SJSA1 (cell line): ENCODE measurements at places on chromosomes 5 and 9. TPM values are rescaled to one million over a fixed set of nuclear protein-coding genes. Genes with fewer than 3 reads are reported as not detected.

The SPINK4 gene
- not detected in 2 replicates for total RNA-seq

GRCh38 chr5:10856071-10856470 is 95.0 kb upstream of the DAP start:
- no peaks in the 10 kb centered on the region for H3K27me3 ChIP-seq
- peak overlapping the region; percentile 7 for H3K27ac ChIP-seq
- no peaks in the 10 kb centered on the region for H3K36me3 ChIP-seq
- no peak overlapping the region for H3K4me3 ChIP-seq

- no peaks in the 10 kb centered on the region for H3K36me3 ChIP-seq
- H3K4me1 ChIP-seq = no peaks in the 10 kb centered on the region
- H3K27me3 ChIP-seq = no peaks in the 10 kb centered on the region
- no peak for DNase-seq
- no peak overlapping the region for H3K27ac ChIP-seq
Measured at GRCh38 chr5:13957032-13957645, 12.7 kb upstream of the DNAH5 start.

DNA sequence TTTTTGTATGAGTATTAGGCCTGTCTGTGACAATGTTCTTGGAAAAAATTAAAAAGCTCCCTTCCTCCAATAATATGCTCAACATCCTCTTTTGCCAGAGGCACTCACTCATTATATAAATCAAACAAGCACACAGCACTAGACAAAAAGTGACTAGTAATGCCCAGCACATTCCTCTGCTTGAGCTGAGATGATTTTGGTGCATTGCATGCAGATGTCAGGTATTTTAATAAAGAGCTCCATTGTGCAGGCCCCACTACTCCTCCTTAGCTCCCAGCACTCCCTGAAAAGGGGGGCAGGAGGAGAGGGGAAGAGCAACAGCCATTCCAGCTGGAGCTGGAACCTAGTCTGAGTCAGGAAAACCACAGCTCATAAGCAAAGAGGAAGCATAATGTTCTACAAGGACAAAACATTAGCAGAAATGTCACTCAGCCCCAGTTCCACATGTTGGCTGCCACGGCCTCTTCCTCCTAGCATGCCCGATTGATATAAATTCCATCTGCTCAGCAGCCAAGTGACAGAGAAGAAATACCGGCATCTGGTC is 348.5 kb downstream of the BNC2 start:
- peaks cover 26% of the 10 kb centered on the region for H3K4me1 ChIP-seq
- H3K27ac ChIP-seq = peak overlapping the region; percentile 61
- H3K36me3 ChIP-seq = no peaks in the 10 kb centered on the region
- DNase-seq = peak; percentile 55
- H3K4me3 ChIP-seq = no peak overlapping the region
- no peaks in the 10 kb centered on the region for H3K27me3 ChIP-seq

DNA sequence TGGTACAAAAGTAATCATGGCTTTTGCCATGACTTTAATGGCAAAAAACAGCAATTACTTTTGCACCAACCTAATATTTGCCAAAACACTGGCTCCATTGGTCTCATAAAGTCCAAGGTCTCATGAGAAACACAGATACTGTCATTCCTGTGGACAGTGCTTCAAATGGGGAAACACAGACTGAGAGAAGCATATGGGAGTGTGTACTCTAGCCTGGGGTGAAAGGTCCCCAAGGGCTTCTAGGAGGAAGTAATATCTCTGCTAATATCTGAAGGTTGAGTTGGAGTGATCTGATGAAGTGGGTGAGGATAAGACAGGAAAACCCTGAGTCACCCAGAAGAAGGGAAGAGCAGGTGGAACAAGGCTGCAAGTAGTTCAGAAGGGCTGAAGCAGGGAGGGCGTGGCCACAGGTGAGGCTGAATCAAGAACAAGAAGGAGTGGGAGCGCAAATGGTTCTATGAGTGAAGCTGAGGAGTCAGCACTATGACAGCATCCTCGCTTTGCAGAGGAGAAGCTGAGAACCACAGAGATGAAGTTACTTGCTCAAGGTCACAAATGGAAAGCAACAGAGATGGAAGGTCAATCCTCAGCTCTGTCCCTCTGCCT is 164.1 kb downstream of the ASTN2 start:
- H3K27ac ChIP-seq = no peak overlapping the region
- DNase-seq = no peak
- H3K36me3 ChIP-seq = no peaks in the 10 kb centered on the region
- no peaks in the 10 kb centered on the region for H3K4me1 ChIP-seq
- H3K27me3 ChIP-seq = no peaks in the 10 kb centered on the region
- no peak overlapping the region for H3K4me3 ChIP-seq

The HTR4 gene
- not detected in 2 replicates for total RNA-seq

DNA sequence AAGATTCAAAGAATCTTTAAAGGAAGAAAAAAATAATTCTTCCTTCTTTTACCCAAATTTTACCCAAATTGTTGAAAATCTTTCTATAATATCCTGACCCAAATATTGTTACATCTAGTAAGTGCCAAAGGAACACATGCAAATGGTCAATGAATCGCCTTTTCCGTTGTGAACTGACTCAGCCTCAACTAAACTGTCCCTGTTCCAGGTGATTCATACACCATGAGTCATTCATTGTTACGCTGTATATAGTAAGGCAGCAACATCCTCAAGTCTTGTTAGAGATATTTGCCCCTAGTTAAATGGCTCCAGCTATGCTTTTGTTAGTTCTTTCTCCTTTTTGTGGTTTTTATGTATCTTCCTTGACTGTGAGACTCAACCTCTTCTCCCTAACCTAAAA is 9.7 kb downstream of the PTGER4 start:
- peak overlapping the region; percentile 75 for H3K27ac ChIP-seq
- peaks cover 53% of the 10 kb centered on the region for H3K36me3 ChIP-seq
- peak; percentile 69 for DNase-seq
- H3K4me1 ChIP-seq = peaks cover 41% of the 10 kb centered on the region
- no peaks in the 10 kb centered on the region for H3K27me3 ChIP-seq

The PCDH12 gene
- not detected in 2 replicates for total RNA-seq

The OLFM1 gene
- 23.4 and 35.0 TPM in 2 replicates for total RNA-seq

The CCDC171 gene
- 0.47 and 0.53 TPM in 2 replicates for total RNA-seq

DNA sequence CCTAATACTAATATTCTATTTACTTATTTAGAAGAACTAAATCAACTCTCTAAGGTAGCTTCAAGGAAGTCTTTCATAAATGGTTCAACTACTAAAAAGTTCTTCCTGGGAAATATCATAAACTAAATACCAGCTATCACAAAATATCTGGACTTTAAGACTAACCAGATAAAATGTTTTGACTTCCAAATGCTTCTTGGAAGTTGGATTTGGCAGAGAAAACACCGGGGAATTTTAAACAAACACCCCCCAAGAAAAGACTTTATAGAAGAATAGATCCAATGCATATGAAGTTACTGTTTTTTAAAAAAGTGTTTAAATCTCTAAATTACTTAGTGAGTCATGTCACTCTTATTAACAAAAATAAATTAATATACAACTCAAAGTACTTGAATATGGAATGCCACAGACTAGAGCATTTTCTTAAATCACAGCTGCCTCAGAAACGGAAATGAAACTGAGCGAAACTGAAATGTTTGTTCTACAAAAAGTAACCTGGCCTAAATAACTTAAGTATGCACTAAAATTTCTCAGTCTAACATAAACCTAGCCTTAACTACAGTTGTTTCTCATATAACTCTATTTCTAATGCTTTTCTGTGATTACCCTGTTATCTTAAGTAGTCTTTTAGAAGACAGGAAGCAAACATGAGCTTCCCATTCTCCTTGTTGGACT is 6.8 kb downstream of the ABCA1 start:
- H3K4me3 ChIP-seq = no peak overlapping the region
- peak overlapping the region; percentile 39 for H3K27ac ChIP-seq
- no peaks in the 10 kb centered on the region for H3K36me3 ChIP-seq
- peak; percentile 32 for DNase-seq

DNA sequence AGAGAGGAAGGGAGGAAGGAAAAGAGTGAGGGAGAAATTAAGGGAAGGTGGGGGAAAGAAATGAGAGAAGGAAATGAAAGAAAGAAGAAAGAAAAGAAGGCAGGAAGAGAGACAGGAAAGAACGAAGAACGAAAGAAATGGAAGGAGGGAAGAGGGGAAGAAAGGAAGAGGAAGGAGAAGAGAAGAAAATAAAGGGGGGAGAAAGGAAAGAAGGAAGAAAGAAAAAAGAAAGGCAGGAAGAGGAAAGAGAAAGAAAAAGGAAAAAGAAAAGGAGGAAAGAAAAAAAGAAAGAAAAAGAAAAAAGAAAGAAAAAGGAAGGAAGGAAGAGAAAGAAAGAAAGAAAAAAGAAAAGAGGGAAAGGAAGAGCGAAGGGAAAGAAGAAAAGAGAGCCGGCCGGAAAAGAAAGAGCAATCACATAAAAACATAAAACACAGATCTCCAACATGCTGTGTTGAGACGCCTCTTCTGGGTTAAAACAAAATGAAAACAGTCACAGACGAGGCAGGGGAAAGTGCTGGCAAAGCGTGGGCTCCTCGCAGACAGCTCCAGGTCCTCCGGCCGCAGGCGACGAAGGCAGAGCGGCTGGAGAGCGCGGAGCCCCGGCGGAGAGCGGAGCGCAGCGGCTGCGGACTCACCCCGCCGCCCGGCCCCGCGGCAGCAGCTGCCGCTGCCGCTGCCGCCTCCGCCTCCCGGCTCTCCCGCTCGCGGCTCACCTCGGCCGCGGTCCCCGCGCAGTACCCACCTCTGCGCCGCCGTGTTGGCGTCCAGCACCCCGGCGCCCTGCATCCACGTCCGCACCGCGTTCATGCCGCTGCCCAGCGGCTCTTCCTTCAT is 896 bp downstream of the EBF1 start:
- H3K27ac ChIP-seq = peak overlapping the region; percentile 62
- H3K4me3 ChIP-seq = peak overlapping the region; percentile 80
- 0 out of 2 replicates have a peak, but pooled peaks cover 2% of the 10 kb centered on the region for H3K36me3 ChIP-seq

GRCh38 chr5:68229416-68229815 is 13.9 kb downstream of the PIK3R1 start:
- no peaks in the 10 kb centered on the region for H3K27me3 ChIP-seq
- peaks cover 17% of the 10 kb centered on the region for H3K36me3 ChIP-seq

The BSPRY gene
- not detected in 2 replicates for total RNA-seq

DNA sequence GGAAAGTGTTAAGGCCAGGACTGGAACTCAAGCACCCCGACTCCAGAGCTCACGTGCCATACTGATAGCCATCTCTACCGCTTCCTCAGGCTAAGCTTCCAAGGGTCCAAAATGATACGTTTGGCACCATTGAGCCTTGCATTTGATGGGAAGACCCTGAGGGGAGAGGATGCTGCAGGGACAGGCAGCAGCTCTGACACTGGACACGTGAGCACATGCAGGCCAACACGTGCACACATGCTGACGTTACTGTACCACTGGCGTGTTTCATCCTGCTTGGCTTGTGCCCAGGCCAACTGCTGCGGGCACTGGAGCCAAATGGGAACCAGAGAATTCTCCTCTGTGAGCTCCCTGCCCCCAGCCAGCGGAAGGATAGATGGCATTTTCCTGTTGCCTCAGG is 5.2 kb downstream of the FAT2 start:
- peaks cover 7% of the 10 kb centered on the region for H3K27me3 ChIP-seq
- no peaks in the 10 kb centered on the region for H3K36me3 ChIP-seq
- no peaks in the 10 kb centered on the region for H3K4me1 ChIP-seq
- no peak overlapping the region for H3K4me3 ChIP-seq
- H3K27ac ChIP-seq = no peak overlapping the region

- no peak overlapping the region for H3K27ac ChIP-seq
- no peaks in the 10 kb centered on the region for H3K27me3 ChIP-seq
- H3K4me3 ChIP-seq = no peak overlapping the region
- H3K36me3 ChIP-seq = no peaks in the 10 kb centered on the region
Measured at GRCh38 chr9:4417578-4418325, 72.5 kb upstream of the SLC1A1 start.

DNA sequence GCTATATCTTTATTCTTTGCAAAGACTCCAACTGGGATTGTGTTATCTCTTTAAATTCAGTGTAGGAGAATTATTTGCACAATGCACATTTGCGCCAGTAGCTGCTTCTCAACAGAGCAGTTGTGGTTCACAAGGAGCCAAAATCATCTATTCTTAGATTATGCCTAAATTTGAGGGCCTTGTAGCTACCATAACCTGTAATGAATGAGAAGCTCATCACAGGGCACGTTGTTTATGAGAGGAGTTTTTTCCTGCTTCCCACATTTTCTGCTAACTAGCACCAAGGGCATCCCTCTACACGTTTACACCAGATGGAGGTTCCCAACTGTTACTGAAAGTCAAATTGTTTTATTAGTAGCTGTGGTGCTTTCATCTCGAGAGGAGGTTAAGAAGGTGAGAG is 322.4 kb downstream of the TMEM161B start:
- no peak overlapping the region for H3K4me3 ChIP-seq
- H3K27me3 ChIP-seq = no peaks in the 10 kb centered on the region
- no peak for DNase-seq
- H3K27ac ChIP-seq = no peak overlapping the region
- H3K36me3 ChIP-seq = no peaks in the 10 kb centered on the region

- H3K4me3 ChIP-seq = no peak overlapping the region
- H3K36me3 ChIP-seq = no peaks in the 10 kb centered on the region
- peaks cover 27% of the 10 kb centered on the region for H3K4me1 ChIP-seq
- no peak for DNase-seq
Measured at GRCh38 chr5:168962306-168962705, 338.6 kb downstream of the SLIT3 start.

- H3K4me1 ChIP-seq = no peaks in the 10 kb centered on the region
- no peak for DNase-seq
- H3K4me3 ChIP-seq = no peak overlapping the region
- peaks cover 67% of the 10 kb centered on the region for H3K36me3 ChIP-seq
- H3K27me3 ChIP-seq = no peaks in the 10 kb centered on the region
Measured at GRCh38 chr9:33919276-33919897, 102.4 kb downstream of the UBE2R2 start.

DNA sequence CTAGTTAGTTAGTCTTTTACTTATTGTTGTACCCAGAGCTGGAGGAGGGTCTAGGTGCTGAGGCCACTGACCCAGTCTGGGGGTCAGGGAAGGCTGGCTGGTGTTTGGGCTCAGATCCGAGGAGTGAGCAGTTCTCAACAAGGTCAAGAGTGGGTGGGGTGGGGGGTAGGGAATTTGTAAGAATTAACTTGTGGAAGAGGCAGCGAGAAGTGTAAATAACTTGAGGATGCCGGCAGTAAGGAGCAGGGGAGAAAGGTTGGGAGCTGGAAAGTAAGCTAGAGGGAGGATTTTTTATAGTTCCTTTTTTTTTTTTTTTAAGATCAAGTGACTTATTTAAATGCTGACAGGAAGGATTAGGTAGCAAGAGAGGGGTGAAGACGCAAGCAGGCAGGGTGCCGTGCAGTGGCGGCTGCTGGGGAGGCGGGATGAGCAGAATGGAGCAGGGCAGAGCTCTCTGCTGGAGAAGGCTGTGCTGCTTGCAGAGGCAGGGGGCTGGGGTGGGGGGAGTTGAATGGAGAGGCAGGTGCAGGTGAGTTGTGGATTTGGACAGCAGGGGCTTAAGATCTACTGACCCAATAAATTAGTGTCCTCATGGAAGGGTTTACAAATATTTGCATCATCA is 35.3 kb upstream of the SMIM32 start:
- no peak overlapping the region for H3K27ac ChIP-seq
- no peaks in the 10 kb centered on the region for H3K4me1 ChIP-seq
- DNase-seq = no peak
- H3K36me3 ChIP-seq = no peaks in the 10 kb centered on the region
- H3K27me3 ChIP-seq = peaks cover 27% of the 10 kb centered on the region
